ENCODE measurements at places on chromosomes 3 and 15.

- no peak for DNase-seq
Observed at GRCh38 chr3:162641317-162641716, 1144.7 kb downstream of the OTOL1 start.

DNA sequence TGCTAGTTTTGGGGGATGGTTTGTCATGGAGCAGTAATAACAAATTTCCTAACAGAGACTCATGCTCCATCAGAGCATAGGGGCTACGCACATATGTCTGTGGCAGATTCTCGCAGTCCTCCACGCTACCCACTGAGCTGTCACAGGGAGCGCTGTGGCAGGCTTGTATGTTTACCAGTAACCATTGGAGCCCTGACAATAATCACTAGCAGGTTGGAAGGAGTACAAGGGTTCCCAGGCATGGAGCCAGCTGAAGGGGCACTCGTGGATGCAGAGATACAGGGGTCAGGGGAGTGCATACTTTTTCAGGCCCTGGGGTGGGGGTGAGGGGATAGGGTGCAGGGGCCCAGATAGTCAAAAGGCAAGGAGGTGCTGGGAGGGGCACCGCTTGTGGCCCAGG lies 7.9 kb upstream of the GP9 start:
- no peak for DNase-seq

GRCh38 chr3:109831403-109831802 lies 494.1 kb upstream of the DPPA4 start:
- DNase-seq, result no peak

DNA sequence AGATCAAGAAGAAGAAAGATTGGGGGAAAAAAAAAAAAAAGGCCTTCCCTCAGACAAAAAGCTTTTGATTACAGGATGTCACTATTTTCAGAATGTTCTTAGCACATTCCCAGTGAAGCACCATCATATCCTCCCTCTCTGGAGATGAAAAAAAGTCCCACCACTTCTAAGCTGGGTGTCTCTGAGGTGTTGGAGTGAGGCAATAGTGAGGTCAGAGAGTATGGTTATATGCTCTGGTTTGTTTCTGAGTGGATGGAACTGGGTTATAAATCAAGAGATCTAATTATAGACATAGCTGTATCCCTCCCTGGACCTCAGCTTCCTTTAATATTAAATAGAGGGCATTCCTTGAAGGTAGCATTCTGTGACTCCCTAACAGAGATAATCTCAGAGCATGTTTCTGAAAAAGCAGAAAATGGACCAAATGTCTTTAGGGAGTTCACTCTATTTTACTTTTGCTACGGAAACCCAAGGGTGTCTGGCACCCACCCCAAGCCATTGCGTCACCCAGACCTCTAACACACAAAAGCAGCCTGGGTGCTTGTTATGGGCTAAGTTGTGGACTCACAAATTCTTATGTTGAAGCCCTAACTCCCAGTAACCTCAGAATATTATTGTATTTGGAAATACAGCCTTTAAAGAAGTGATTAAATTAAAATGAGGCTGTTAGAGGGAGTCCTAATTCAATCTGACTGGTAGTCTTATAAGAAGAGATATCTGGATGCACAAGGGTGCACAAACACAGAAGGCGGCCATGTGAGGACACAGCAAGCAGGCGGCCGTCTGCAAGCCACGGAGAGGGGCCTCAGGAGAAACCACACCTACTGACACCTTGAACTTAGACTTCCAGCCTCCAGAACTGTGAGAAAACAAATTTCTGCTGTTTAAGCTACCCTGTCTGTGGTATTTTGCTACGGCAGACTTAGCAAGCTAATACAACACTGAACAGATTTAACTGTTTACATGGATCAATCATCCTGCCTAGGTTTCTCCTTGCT lies 81.5 kb downstream of the MB21D2 start:
- no peak for DNase-seq
